ENCODE measurements at places on chromosomes 16 and 17. TPM values are rescaled to one million over a fixed set of nuclear protein-coding genes. Genes with fewer than 3 reads are reported as not detected.

The CNGB1 gene
- total RNA-seq: not detected

The GGA3 gene
- 19.6 TPM for total RNA-seq

The SHISA6 gene
- total RNA-seq: not detected

The NXPH3 gene
- 3.0 TPM for total RNA-seq

The TBC1D3K gene
- total RNA-seq: not detected

The MILR1 gene
- 25.4 TPM for total RNA-seq

The C16orf87 gene
- 4.6 TPM for total RNA-seq

The PIRT gene
- not detected for total RNA-seq

The VWA3A gene
- not detected for total RNA-seq

The IRX3 gene
- total RNA-seq: not detected

The BLTP2 gene
- total RNA-seq: 88.2 TPM

The CBFA2T3 gene
- not detected for total RNA-seq

The CCDC40 gene
- 0.29 TPM for total RNA-seq

The SMARCD2 gene
- 112 TPM for total RNA-seq
